ENCODE measurements at places on chromosomes 5 and 9.

- DNase-seq: no peak
These were observed 3.6 kb downstream of the SVEP1 start for GRCh38 chr9:110575945-110576344.

DNA sequence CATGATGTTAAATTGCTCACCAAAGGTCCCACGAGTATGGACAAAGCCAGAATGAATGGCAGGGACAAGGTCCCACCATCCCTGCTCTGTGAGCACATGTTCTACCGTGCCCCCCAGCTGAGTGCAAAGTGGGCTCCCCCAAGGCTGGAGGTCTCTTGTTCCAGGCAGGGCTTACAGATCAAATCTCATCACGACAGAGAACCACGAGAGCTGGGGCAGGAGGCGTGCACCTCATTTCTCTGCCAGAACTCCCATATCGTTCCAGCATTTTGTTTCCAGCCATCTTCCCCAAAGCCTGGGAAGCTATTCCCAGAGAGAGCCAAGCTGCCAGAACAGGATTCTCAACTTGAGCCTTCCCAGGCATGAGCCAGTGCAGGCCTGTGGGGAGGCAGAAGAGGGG lies 108.5 kb downstream of the ZNF354C start:
- no peak for DNase-seq

GRCh38 chr9:136342181-136343120 lies 15.1 kb downstream of the GPSM1 start:
- no peak for DNase-seq

DNA sequence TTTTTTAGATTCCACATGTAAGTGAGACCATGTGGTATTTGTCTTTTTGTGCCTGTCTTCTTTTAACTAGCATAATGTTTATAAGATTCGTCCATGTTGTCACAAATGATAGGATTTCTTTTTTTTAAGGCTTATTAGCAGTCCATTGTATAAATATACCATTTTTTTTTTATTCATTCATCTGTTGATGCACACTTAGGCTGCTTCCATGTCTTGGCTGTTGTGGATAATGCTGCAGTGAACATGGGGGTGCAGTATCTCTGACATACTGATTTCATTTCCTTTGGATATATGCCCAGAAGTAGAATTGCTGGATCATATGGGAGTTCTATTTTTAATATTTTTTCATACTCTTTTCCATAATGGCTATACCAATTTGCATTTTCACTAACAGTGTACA lies 48.7 kb downstream of the KIAA1958 start:
- no peak for DNase-seq

DNA sequence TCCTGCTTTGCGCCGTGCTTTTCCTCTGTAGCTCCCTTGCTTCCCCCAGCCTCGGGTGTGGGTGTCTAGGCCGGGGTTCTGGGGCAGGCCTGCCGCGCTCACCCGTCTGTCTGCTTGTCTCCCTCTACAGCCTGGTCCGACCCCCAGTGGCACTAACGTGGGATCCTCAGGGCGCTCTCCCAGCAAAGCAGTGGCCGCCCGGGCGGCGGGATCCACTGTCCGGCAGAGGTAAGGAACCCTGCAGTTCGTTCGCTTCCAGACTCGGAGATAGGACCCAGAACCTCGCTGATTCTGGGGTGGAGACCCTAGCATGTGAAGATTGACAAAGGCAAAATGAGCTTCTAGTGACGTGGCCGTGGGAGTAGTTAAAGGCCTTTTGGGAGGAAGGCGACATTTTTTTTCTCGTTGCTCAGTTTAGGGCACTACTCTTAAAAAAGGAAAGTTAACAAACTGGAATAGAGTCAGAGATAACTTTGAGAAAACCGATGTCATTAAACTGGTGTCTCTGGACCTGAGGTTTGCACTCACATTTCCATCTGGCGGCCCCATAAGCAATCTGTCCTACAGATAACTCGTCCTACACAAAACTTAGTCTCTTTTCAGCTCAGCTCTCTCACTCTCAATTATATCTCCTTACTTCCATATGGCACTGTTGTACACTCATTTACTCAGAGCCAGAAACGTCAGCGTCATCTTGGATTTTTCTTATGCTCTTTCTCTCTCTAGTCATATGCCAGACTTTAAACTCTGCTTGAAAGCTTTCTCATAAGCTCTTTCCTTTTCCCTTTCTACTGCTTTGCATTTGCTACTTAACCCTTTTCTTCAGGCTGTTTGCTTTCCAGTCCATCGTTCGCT lies 561 bp downstream of the SEC61B start:
- no peak for DNase-seq

GRCh38 chr9:99034149-99034548 lies 70.8 kb upstream of the TGFBR1 start:
- no peak for DNase-seq

DNA sequence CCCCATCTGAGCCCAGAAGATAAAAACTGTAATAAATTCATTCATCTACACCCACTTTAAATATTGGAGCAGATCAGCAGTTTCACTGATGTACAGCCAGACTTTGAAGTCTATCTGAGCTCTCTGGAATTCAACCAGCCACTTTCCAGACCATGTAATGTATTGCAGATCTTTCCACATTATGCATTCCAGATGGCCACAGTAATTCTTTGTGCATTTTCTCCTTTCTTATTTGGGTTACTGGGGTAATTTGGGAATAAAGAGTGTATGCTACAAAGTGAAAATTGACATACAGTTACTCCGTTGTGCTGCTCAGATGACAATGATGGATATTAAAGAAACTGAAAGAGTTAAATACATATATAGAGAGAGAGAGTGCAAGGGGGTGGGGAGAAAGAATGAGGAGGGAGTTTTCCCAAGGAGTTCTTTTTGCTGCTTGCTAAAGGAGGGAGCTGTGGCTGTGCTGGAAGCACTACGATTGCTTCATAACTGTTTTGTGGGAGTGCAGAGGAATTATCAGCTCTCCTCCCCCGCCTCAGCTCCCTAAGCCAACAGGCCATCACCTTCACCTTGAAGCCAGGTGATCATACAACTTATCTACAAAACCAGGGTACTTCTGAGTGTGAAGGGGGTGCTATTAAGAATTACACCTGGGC lies 152.8 kb downstream of the GAS1 start:
- DNase-seq: no peak

DNA sequence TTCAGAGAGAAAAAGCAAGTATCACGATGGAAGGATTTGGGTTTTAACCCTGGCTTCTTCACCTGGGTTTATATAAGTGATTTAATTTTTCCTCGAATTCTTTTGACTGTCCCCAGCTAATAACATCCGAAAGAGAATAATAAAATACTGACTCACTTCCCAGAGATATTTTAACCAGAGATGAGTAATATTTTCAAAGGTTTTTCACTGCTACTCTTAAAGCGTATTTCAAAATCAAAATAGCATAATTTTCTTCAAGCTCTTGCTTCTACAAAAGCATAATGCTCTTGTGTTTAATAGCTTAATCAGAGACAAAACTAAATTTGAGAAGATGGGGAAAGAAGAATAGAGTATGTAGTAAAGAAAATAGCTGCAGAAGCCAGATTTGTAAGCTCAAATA lies 215.2 kb upstream of the PTGER4 start:
- DNase-seq: no peak

GRCh38 chr9:14748373-14748772 lies 25.8 kb upstream of the CER1 start:
- DNase-seq: no peak

- DNase-seq: no peak
These were observed 566.8 kb upstream of the DMAC1 start for GRCh38 chr9:8366161-8366926.

DNA sequence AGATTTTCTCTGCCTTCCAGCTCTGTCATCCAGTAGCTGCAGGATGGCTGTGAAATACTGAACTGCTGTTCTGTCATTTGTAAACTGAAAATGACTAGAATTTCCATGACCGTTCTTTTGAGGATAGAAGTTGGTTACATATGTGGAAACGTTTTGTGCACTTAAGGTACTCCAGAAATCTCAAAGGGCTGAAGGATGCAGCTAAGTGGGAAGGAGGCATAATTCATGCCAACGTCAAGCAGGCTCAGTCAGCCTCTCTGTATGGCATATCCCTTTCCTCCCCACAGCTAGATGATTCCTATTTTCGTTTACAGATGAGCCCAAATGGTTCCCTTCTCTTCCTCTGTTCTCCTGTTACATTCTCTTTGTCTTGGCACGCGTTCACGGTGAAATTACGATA lies 257.6 kb downstream of the FBXL7 start:
- no peak for DNase-seq

DNA sequence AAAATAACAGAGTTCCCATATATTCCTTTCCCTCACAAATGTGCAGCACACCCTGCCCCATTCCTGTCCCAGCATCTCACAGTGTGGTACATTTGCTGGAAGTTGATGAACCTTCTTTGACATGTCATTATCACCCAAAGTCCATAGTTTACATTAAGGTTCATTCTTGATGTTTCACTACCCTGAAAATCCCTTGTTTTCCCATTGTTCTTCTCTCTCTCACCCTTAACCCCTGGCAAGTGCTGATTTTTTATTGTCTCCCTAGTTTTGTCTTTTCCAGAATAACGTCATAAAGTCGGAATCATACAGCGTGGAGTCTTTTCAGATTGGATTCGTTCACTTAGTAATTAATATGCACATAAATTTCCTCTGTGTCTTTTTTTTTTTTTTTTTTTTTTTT lies 48.1 kb downstream of the SPIN1 start:
- DNase-seq: no peak

DNA sequence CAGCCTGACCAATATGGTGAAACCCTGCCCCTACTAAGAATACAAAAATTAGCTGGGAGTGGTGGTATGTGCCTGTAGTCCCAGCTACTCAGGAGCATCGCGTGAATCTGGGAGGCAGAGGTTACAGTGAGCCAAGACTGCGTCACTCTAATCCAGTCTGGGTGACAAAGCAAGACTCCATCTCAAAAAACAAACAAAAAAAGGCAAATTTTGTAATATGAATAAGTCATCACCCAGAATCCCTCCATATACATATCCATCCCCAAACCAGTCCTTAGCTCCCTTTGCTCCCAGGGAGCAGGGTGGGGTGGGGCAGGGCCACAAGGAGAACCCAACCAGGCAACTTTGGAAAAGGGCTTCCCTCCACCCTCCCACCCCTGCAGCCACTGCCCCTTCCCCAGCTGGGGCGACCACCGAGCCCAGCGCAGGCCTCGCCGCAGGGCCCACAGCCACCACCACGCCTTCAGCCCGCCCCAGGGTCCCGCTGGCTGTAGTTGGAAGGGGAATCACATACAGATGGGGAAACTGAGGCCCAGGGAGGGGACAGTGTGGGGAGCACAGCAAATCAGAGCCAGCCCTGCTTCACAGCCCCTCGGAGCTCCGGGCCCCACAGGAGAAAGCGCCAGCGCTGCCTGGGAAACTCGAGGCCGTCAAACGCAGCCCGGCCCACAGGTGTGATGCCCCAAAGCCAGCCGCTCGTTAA lies 7.8 kb downstream of the NOTCH1 start:
- DNase-seq: no peak

- no peak for DNase-seq
These were observed 21.5 kb upstream of the MYO10 start for GRCh38 chr5:16957304-16958196.

GRCh38 chr5:181136361-181136955 lies 5.5 kb upstream of the OR2V1 start:
- DNase-seq: no peak

DNA sequence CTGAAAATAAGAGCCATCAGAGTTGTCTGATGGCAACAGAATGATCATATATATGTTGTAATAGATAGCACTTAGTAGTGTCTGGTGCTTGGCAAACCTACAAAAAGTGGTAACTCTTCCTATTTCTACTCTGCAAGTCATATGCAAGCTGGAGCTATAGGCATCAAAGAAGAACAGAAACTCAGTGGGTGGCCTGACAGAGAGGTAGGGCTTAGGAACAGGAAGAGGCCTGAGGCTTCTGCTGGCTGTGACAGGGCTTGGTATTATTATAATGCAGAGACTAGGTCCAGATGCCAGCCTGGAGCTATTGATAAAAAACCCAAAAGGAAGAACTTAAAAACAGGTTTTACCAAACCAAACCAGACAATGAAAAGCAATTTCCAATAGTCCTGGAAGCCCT lies 4.4 kb upstream of the DIAPH1 start:
- DNase-seq: no peak

DNA sequence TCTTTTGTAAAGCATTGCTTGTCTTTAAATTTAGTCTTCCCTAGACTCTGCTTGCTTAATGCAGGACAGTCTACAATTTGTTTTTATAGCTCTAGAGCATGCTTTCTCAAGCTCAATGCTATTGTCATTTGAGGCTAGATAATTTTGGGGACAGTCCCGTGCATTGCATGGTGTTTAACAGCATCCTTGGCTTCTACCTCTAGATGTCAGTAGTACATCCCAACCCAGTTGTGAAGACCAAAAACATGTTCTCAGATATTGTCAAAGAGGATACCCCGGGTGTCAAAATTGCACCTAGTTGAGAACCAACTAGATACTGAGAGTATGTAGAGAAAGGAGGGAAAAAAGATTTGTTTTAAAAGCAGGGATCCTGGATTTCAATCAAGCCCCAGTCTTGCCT lies 277.5 kb downstream of the CEMIP2 start:
- no peak for DNase-seq

DNA sequence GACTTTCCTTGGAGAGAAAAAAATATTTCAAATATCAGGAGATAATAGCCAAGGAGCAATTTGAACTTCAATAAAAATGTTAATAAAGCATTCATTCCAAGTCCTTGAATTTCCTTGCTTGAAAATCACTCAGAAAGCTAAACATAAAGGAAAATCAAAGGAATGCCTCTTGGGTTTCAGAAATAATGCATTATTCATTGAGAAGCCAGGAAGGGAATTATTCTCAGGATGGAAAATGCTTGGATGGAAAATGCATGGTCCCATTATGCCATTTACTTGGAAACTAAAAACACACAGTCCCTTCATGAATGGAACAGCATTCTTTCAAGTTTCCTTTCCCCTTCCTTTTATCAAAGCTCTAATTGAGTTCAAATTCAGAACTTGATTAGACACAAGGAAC lies 160.9 kb downstream of the LPAR1 start:
- no peak for DNase-seq

DNA sequence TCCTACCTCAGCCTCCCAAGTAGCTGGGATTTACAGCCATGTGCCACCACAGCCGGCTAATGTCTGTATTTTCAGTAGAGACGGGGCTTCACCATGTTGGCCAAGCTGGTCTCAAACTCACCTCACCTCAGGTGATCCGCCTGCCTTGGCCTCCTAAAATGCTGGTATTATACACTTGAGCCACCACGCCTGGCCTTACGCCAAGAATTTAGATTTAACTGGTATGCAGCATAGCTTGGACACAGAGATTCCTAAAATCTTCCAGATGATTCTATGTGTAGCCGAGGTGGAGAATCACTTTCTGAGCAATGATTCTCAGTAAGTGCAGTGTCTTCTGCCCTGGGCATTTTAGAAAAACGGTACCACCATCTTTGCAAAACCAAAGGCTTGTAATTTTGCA lies 74.1 kb downstream of the HABP4 start:
- DNase-seq: no peak
